ENCODE measurements at places on chromosomes 13 and 19.

GRCh38 chr19:13241231-13242104, 91.3 kb downstream of the IER2 start:
- no peak for DNase-seq

DNA sequence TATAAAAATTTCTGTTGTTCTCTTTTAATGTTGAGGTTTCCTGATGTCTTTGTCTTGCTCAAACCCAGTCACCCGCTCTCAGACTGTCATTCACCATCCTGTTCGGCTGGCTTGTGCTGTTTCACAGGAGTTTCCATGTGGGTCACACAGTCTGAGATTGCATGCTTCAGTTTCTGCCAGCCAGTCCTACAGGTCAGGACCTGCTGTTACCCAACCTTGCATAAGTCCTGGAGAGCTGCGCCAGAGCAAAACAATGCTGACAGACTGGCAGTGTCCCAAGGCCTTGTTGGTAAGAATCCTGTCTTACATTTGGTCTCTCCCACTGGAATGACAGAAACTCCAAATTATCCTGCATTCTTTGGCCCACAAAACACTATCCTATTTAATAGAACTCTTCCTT, 340.0 kb upstream of the SLITRK5 start:
- no peak for DNase-seq

GRCh38 chr13:109451726-109452125, 334.7 kb downstream of the IRS2 start:
- DNase-seq: no peak

DNA sequence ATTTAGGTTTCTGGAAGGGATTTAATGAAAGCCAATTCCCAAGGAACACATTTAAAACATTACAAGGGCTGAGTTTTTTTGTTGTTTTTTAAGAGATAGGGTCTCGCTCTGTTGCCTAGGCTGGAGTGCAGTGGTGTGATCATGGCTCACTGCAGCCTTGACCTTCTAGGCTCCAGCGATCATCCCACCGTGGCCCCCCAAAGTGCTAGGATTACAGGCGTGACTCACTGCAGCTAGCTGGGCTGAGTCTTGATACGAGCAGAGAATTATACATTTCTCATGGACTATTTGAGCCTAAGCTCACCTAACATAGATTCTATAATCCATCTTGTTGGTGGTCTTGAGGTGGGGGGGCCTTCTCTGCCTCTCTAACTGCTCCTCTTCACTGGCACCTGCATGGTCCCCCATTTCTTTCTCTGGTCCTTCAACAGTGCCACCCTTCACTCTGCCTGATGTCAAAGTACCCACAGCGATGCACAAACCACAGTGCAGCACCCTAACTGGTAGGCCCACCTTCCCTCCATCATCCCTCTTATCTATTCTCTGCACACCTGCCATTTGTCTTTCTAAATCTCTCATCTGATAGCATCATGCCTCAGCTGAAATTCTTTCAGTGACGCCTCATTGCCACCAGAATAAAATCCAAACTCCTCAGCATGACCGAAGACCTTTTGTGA, 37.4 kb downstream of the DOCK9 start:
- DNase-seq: no peak

GRCh38 chr13:56457535-56458190, 683.1 kb upstream of the PRR20A start:
- DNase-seq: no peak

- DNase-seq: no peak
Observed at GRCh38 chr13:27942972-27943371, 23.2 kb downstream of the PDX1 start.

Data from CD4-positive, alpha-beta T cell treated with Interferon gamma for 1 hour (primary cell).